ENCODE measurements at places on chromosomes 2 and 18.

DNA sequence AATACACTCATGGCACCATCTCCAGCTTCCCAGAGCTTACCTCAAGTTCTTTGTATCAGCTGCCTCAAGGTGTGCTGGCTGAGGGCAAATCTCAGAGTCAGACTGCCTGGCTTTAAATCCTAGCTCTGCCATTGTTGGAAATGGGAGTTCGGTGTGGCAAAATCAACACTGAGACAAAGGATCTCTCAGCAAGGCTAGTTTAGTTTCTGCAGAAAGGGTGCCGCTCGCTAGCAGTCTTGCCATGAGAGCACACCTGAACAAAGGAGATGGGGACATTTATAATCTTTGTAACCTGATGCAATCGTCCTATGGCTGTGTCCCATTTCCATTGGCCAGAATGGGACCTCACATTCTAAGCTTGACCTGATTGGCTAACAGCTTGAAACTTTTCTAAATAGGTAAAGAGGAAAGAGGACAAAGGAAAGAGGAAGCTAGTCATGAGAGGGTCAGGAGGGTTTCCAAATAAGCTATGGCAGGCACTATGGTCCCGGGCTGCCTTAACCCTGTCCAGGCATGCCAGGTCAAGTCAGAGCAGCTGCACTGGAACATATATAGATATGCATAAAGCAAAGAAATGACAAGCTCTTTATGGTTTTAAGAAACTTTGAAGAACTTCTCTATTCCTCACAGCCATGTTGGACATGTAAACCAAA, 4.3 kb upstream of the UBE2F start:
- DNase-seq: no peak

DNA sequence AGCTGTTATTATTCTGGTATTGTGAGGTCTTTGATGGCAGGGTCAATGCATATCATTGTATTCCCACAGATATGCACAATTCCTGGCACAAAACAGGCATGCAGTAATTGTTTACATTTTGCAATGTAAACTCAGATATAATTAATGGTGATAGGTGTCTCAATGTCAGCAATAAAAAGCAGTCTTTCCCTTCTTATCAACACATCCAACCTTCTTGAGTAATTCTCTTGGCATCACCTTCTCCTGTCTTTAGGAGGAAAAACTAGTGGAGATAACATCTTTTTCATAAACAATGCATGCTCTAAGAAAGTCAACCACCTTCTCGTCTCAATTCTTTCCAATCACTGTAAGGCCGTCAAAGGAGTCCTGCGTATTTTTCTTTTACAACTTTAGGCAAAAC, 313.3 kb upstream of the GULP1 start:
- no peak for DNase-seq

GRCh38 chr2:33129263-33130053, 182.7 kb downstream of the LTBP1 start:
- DNase-seq: no peak

GRCh38 chr2:47558116-47558767, 155.3 kb downstream of the MSH2 start:
- DNase-seq: no peak

DNA sequence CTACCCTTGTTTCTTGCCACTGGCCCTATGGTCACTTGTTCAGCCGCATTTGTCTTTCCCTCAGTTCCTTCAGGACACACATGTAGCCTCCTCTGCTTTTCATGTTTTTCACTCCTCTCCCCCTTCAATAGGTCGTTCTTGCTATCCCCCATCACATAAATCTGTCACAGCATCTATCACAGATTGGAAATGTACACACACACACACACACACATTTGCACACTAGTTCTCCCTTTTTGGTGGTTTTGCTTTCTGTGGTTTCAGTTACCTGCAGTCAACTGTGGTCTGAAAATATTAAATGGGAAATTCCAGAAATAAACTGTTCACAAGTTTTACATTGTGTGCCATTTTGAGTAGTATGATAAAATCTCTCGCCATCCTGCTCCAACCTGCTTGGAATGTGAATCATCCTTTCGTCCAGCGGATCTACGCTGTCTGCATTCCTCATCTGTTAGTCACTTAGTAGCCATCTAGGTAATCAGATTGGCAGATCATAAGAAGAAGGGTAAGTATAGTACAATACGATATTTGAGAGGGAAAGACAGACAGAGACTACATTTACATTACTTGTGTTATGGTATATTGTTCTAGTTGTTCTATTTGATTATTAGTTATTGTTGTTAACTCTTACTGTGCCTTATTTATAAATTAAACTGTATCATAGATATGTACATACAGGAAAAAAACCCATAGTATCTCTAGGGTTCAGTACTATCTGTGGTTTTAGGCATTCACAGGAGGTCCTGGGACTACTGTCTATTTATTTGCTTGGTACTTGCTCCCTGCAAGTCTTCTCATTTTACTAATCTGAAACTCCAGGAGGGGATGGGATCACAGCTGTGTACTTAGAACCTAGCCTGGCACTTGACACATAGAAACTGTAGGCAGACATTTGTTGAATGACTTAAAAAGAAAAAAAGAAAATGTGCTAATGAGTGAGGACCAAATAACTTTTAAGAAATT, 86.1 kb upstream of the PNPT1 start:
- no peak for DNase-seq

GRCh38 chr2:136363900-136364299, 246.0 kb upstream of the CXCR4 start:
- no peak for DNase-seq

- no peak for DNase-seq
Observed at GRCh38 chr18:36247036-36247435, 50.5 kb upstream of the FHOD3 start.

DNA sequence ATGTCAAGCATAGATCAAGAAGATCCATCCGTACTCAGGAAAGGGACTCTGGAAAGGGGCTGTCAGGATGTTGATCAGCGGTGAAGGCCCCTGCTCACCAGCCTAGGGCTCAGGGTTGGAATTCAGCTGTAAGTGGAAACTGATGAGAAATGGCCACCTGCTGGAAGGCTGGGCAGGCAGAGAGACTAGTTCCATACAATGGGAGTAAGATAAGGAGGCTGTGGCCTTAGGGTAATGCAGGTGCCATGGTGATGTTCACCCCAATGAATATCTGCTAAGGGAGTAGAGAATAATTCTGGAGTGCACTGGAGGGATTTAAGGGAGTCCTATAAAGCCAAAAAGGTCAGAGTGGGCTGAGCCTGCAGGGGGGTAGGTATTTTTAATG, 256.6 kb downstream of the CYRIA start:
- DNase-seq: no peak

GRCh38 chr2:9655441-9656269, 24.9 kb upstream of the YWHAQ start:
- DNase-seq: peak; percentile 24

GRCh38 chr2:38265461-38265860, 111.6 kb downstream of the ATL2 start:
- no peak for DNase-seq

DNA sequence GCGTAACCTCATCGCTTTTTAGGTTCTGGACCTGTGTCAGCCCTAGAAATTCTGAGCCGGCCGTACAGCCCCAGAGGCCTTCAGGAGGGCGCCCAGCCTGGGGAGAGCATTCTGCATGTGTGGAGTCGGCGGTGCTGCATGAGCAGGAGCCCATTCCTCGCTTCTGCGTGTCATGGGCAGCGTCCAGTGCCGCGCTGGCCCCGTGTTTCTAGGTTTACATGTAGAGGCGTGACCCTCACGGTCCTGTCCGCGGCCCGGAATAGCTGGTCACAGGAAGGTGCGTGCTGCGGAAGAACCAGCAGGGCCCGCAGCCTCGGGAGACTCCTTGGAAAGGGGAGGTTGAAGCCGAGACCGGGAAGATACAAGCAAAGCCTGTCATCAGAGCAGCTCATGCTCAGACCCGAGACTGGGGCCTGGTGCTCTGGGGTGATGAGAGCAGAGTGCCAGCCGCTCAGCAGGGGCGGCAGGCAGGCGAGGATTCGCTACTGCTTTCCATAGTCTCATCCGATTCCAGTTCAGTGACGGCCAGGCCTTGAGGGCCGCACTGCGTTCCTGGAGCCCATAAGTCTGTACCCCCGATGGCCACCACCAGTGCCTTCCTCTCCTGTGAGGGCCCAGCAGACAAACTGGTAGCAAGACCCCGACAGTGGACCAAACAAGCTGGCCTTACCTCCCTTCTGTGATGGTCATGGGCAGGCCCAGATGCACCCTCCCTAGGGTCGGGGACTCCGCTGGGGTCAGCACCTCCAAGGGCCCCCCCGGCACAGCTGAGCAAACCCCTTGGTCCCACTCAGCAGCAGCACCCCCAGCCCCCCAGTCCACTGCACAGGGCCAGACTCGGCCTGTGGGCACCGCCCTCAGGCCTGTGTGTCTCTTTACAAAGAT, 15.6 kb upstream of the NFATC1 start:
- DNase-seq: no peak

- no peak for DNase-seq
Observed at GRCh38 chr2:149421791-149422190, 91.4 kb downstream of the LYPD6 start.

DNA sequence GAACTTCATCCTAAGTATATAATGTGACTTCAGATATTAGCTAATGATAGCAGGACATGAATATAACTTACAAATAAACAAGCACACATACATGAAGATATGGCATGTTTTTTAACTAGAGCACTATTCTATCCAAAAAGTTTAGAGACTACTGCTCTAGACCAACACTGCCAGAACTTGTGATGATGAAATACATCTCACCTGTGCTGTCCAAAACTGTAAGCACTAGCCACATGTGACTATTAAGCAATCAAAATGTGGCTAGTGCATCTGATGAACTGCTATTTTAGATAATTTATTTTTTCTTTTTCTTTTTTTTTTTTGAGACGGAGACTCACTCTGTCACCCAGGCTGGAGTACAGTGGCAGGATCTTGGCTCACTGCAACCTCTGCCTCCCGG, 7.1 kb downstream of the AAK1 start:
- no peak for DNase-seq

- DNase-seq: no peak
Observed at GRCh38 chr2:22934747-22935146, 450.2 kb upstream of the KLHL29 start.

DNA sequence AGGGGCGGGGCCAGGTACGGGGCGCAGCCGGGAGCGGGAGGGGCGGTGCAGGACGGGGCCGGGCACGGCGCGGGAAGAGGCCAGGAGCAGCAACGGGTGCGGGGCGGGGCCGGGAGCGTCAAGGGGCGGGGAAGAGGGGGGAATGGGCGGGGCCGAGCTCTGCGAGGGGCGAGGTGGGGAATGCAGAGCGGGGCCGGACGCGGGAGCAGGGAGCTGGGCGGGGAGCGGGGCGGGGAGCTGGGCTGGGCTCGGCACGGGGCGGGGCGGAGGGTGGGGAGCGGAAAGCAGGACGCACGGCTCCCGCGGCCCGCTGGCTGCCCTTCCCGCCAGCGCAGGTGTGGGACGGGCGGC, at the start of gene IMPA2:
IMPA2 (plus strand) TSS at position 316 of the 351 bp plus-strand sequence. CDS start 163 bp downstream, outside the sequence.
- DNase-seq: no peak

DNA sequence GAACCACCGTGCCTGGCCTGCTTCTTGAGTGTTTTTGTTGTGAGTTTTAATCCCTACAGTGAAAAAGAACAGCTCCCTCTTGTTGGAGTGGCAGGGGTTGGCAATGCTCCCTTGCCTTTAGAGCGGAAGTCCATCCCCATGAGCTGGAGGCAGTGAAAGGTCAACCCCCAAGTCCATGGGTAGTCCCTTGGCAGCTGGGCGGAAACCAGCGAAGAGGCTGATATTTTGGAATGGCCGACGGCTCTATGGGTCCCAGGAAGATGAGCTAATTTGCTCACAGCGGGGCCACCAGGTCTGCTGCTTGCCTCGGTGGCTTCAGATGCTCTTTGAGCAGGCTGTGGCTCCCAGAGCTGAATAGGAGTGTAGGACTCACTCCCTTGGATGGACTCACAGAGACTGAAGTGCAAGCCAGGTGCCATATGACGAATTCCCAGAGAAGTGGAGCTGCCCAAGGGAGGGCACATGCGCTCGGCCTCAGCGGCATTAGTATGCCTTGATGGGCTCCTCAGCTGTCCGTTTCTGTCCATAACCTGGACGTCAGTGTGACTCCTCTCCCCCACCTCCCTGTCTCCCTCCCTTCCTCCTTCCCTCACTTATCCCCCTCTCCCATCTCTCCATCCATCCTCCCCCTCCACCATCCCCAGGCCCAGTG, 25.4 kb upstream of the RHOB start:
- DNase-seq: no peak

GRCh38 chr2:30346471-30347169, 100.4 kb upstream of the LCLAT1 start:
- DNase-seq: no peak

DNA sequence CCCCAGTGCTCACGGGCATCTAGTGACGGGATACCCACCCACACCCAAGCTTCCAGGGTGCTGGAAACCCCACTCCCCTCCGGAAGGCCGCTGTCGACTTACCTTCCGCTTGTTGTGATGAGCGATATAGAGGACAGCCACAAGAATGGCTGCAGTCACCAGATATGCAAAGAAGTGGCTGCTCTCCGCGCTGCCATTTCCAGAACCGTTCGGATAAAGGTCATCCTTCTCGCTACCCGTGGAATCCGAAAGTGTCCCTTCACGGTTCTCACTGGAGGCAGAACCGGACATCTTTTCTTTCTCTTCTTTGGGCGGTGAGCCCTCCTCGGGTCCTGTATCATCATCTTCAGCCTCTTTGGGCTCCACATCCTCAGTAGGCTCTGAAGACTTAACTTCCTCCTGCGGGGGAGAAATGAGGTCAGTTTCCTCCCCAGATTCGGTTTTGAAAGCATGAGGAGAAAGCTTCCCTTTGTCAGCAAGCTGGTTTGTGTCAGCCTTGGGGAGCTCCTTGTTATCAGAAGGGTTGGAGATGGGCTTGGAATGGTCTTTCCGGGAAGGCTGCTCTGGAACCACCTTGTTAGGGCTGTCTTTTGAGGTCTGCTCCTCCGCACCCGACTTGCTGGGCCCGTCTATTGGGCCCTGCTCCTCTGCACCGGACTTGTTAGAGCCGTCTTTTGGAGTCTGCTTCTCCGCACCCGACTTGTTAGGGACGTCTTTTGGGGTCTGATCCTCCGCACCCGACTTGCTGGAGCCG, 1.2 kb downstream of the TGOLN2 start:
- no peak for DNase-seq

DNA sequence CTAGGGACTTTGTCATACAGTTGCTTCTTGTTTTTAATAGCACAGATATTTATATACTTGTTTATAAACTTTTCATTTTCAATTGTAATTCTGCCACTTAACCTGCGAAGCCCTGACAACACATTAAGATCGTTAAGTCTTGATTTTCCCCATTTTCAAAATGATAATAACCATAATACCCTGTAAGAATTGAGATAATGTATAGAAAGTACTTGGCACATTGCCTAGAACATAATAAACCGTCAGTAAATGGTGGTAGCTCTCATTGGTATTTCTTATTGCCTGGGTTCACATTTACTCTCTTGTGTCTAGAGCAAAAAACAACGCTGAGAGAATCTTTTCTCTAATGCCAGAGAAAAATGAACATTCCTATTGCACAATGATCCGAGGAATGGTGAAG, 18.6 kb downstream of the PTCD3 start:
- DNase-seq: no peak

- DNase-seq: no peak
Observed at GRCh38 chr2:71669058-71669456, 215.7 kb downstream of the DYSF start.

GRCh38 chr2:192888109-192888508, 693.4 kb upstream of the TMEFF2 start:
- DNase-seq: no peak

Measured in stimulated activated CD4-positive, alpha-beta T cell treated with anti-CD3 and anti-CD28 coated beads, Interleukin-1b, Interleukin-23, amount 100 ng/mL, for 1 hour (primary cell).